ENCODE measurements at places on chromosomes 5 and 9. TPM values are rescaled to one million over a fixed set of nuclear protein-coding genes. Genes with fewer than 3 reads are reported as not detected.

DNA sequence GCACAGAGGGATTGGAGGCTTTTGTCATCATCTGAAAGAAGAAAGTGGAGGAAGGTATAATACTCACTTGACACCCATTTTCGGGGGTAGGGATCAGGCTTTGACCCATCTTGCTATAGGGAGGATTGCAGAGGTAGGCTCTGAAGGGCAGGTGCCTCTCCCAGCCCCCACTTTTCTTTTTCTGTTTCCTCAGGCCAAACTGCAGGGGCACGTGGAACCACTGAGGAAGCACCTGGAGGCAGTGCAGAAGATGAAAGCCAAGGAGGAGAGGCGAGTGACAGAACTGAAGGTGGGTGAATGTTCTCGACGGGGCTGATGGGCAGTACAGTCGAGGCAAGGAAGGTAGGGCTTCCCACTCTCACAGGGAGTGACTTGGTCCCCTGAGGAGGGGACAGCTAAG, 7.5 kb downstream of the TRIM41 start:
- no peak for DNase-seq

GRCh38 chr9:105118636-105119035, 125.8 kb upstream of the SLC44A1 start:
- no peak for DNase-seq

DNA sequence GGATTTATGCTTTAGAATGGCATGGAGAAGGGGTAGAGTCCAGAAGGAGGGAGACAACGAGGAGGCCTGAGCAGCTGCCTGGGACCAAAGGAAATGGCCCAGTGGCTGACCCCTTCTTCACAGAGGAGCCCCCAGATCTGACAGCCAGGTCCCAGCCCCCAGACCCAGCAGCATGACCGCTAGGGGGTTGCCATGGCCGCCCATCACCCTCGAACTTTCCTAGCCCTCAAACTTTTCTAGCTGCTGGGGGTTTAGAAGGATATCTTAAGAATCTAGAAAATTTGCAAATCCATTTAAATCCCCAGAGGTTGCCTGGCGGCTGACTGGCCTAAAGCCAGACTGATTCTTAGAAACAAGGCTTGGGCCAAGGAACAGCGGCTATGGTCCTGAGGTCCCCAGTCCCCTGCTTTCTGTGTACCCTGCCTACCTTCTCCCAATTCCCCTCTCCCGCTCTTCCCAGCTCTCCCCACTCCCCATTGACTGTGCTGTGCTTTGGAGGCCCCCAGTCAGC, 972 bp downstream of the PDGFRB start:
- no peak for DNase-seq

Gene FAM221B
- total RNA-seq = not detected

Data from thyroid gland (tissue), 4 donors.